ENCODE measurements at places on chromosomes 6 and 20. TPM values are rescaled to one million over a fixed set of nuclear protein-coding genes. Genes with fewer than 3 reads are reported as not detected.

ARFGEF2 gene
- total RNA-seq, result 22.0 TPM

DNA sequence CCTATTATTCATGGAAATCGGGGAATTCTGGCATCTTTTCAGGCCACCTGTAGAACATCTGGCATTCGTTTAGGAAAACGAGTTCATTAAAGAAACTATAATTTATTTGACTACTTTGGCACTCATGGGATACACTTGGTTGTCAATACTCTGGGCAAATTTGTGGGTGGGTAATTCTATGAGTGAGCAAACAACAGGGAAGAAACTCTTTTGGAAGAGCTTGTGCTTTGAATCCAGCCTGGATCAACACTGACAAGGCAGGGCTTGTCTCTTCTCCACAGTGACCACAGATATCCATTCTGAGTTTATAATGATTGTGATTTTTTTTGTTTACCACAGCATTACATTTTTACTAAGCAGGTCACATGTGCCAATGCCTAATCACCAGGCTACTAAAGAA, 394.7 kb downstream of the THBS2 start:
- no peaks in the 10 kb centered on the region for H3K4me1 ChIP-seq
- no peak for DNase-seq
- no peak overlapping the region for H3K4me3 ChIP-seq
- H3K27ac ChIP-seq, result no peak overlapping the region
- no peaks in the 10 kb centered on the region for H3K27me3 ChIP-seq

DNA sequence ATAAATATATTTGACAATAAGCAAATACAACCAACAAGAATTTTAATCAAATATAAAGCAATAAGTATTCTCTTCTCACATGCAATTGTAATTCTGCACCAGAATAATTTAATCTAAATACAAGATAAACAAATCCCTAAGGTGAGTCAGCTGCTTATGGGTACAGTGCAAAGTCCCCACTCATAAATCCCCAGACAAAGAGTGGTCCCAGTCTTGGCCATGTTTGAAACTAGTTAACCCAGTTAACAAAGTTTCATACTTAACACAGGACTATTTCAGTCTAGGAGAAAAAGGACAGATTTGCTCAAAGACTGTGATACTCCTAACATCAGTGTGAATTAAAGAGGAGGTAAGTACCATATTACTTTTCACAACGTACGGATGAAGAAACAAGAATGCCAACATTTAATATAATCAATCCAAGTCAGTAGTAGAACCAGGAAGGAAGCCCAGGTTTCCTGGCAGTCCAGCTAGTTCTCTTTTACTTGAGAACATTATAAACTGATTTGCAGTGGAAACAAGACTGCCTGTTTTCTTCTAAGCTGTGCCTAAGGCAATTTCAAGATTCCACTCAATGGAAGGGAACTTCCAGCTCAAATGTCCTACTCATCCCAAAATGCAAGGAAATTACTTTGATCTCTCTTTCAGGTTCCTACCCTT, 10.4 kb downstream of the SAMD3 start:
- no peaks in the 10 kb centered on the region for H3K36me3 ChIP-seq
- no peaks in the 10 kb centered on the region for H3K27me3 ChIP-seq
- no peak overlapping the region for H3K4me3 ChIP-seq
- H3K4me1 ChIP-seq, result no peaks in the 10 kb centered on the region
- DNase-seq, result no peak

DNA sequence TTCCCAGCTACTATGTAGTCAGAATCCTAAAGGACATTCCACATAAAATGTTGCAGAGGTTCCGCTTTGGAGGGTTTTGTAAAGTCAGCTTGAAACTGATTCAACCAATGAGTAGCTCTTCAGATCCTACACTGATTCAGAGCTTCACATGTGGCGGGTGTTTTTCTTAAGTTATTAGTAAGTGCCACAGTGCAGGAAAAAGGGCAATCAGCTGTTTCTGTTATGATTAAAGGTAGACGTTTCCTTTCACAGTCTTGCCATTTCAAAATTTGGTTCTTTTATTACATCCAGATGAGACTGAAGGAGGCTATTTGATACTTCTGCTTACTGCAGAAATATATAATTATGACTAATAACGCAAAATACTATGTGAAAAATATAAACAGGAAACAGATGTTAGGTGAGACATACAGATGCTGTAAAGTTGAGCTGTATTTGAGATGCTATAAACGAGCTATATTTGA, 443.9 kb downstream of the CDKAL1 start:
- H3K4me3 ChIP-seq, result no peak overlapping the region
- no peaks in the 10 kb centered on the region for H3K36me3 ChIP-seq
- no peak for DNase-seq
- H3K27ac ChIP-seq, result no peak overlapping the region

- H3K27me3 ChIP-seq, result no peaks in the 10 kb centered on the region
- no peaks in the 10 kb centered on the region for H3K36me3 ChIP-seq
- no peak for DNase-seq
Measured at GRCh38 chr20:41512624-41513023, 105.6 kb downstream of the CHD6 start.

GRCh38 chr20:63117661-63118302, 98.1 kb downstream of the YTHDF1 start:
- H3K4me3 ChIP-seq, result no peak overlapping the region
- no peak overlapping the region for H3K27ac ChIP-seq
- H3K27me3 ChIP-seq, result peaks cover 7% of the 10 kb centered on the region
- H3K36me3 ChIP-seq, result no peaks in the 10 kb centered on the region
- DNase-seq, result no peak

GSTA3 gene
- total RNA-seq, result not detected

DNA sequence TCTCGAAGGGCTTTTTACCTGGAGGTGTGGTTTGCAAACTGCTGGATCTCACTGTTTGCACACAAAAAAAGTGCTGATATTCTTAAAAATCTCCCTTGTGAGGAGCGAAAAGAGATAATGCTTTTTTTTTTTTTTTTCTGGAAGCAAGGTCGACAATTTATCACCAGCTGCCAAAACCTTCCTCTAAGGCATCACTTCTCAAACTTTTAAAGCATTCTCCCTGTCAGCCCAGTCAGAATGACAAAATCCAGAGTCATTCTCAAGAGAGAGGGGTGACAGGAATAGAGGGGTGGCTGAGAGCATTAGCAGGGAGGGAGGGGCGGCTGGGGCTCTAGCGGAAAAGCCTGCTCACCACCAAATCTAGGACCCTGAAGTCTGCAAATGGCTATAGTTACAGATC, 137.2 kb upstream of the ARMC2 start:
- H3K4me3 ChIP-seq, result no peak overlapping the region
- H3K27ac ChIP-seq, result no peak overlapping the region
- H3K27me3 ChIP-seq, result no peaks in the 10 kb centered on the region
- DNase-seq, result no peak
- H3K36me3 ChIP-seq, result no peaks in the 10 kb centered on the region

MMP24 gene
- 0.75 TPM for total RNA-seq

TTLL9 gene
- total RNA-seq, result not detected

DNA sequence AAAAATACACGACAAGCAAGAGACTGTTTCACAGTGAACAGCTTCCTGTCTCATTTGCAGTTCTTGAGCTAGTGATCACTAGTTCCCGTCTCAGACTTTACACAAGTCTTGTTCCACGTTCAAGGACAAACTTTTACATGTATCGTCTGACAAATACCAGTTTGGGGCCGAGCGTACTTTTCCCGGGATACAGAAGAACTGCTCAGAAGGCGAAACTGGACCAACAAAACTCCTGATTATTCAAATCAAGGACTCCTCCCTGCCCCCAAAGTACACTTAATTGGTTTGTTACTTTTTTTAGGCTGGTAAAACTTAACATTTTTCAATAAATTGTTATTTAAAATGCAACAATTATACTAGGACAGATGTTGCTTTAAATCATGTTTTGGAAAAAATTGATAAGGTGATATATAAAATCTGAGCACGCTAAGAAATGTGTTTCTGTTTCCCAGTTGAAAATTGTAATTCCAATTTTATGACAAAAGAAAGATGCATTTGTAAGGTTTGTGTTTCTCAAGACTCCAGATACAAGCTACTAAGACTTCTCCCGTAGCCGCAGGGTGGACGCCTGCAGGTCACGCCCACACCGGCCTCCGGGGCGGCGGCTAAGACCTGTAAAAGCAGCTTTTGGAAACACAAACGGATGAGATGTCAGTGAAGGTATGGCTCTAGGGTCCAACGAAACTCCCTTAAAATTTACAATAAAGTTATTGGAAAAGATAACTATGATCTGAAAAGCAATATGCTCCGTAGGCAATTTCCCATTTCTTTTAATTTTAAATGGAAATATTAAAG, 16.8 kb upstream of the TCFL5 start:
- peaks cover 6% of the 10 kb centered on the region for H3K4me1 ChIP-seq
- H3K27ac ChIP-seq, result no peak overlapping the region
- no peaks in the 10 kb centered on the region for H3K27me3 ChIP-seq
- no peak for DNase-seq
- no peak overlapping the region for H3K4me3 ChIP-seq

JAG1 gene
- total RNA-seq, result 16.6 TPM

- no peaks in the 10 kb centered on the region for H3K27me3 ChIP-seq
- peaks cover 2% of the 10 kb centered on the region for H3K4me1 ChIP-seq
- no peak for DNase-seq
- H3K27ac ChIP-seq, result no peak overlapping the region
- no peak overlapping the region for H3K4me3 ChIP-seq
- no peaks in the 10 kb centered on the region for H3K36me3 ChIP-seq
Measured at GRCh38 chr6:679282-679681, 13.7 kb downstream of the EXOC2 start.

CAGE1 gene
- total RNA-seq, result not detected

FKBP1A gene
- total RNA-seq, result 49.3 TPM

All from liver (tissue), 10 donors.